ENCODE measurements at places on chromosomes 5 and 9.

DNA sequence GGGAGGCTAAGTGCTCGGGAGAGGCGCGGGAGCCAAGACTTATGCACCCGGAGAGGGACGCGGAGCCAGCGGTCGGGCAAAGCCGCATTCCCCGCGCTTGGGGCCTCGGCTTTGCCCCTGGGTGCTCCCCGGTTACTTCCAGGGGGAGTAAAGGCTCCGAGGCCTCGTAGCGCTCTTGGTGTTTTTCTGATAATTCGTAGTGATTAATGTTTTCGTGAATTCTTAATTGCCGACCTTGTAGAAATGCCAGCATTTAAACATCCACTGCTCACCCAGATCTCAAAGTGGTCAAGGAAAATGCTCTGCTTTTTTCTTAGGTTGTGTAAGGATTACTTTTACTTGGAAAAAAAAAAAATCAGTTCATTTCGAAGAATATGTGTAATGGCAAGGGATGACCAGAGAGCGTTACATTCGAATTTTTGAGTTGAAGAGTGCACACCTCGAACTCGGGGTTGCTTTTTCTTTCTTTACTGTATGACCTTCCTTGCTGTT lies 654 bp upstream of the TUT7 start:
- DNase-seq: no peak

- no peak for DNase-seq
Measured at GRCh38 chr9:136059851-136060670, 35.0 kb downstream of the NACC2 start.

- DNase-seq: no peak
Measured at GRCh38 chr9:20340511-20340861, 281.8 kb downstream of the MLLT3 start.

GRCh38 chr9:37976714-37977477 lies 73.0 kb upstream of the SLC25A51 start:
- no peak for DNase-seq

GRCh38 chr9:75176037-75176436 lies 87.7 kb downstream of the OSTF1 start:
- no peak for DNase-seq

DNA sequence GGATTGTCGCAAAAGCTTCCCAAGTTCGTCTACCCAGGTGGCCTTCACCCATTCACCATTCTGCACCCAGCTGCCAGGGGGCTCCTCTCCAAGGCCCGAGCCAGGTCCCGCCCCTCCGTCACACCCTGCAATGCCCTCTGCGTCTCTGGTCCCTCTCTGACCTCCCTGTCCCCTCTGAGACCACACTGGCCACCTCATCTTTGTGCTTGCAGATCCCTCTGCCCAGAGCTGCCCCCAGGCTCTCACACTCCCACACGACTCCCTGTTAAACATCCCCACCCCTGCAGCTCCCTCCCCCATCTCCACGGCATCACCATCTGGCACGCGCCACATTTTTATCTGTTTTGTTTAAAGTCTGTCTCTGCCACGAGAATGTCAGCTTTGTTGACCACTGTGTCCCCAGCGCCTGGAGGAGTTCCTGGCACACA lies 243.6 kb downstream of the PBX3 start:
- DNase-seq: no peak

GRCh38 chr5:80246995-80247729 lies 8.7 kb downstream of the SERINC5 start:
- peak; percentile 31 for DNase-seq

- DNase-seq: no peak
Measured at GRCh38 chr9:95411054-95411892, 93.8 kb upstream of the FANCC start.

GRCh38 chr5:38755181-38755580 lies 90.6 kb upstream of the OSMR start:
- no peak for DNase-seq

GRCh38 chr5:123720955-123721354 lies 209.0 kb downstream of the CSNK1G3 start:
- DNase-seq: no peak

- DNase-seq: no peak
Measured at GRCh38 chr9:129570450-129571297, 50.2 kb downstream of the C9orf50 start.

DNA sequence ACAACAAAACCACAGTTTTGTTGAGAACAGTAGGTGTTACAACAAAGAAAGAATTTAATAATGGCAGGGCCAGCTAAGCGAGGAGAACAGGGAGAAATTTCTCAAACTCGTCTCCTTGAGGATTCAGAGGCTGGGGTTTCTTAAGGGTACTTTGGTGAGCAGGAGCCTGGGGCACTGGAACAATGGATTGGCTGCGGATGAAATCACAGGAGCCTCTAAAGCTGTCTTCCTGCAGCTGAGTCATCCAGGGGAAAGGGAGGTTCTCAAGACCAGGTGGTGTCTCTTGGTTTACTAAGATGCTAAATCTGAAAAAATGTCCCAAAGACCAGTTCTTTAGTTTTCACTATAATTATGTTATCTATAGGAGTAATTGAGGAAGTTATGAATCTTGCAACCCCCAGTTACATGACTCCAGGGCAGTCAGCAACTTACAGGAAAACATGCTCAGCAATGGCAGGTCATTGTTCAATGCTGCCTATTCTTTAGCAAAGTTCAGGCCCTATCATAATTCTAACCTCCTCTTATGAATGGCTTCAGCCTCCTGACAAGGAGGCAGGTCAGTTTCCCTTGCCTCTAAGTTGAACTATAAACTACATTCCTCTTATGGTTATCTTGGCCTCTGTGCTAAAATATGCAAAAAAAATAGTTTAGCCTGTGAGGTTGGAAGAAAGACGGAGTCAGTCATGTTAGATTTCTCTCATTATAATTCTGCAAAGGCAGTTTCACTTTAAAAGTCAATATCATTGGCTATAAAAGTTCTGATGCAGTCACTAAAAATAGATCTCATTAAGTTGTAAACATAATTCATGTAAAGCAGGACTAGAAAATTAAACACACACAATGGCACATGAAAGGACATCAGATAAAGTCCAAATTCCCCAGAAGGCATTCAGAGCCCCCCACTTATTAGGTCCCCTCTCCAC lies 63.3 kb upstream of the CKS2 start:
- no peak for DNase-seq
